ENCODE measurements at places on chromosomes 3 and 15. TPM values are rescaled to one million over a fixed set of nuclear protein-coding genes. Genes with fewer than 3 reads are reported as not detected.
A peak's percentile ranks its signal among the peaks of the same experiment; 100 is the strongest.

- DNase-seq, result no peak
Measured at GRCh38 chr15:36210426-36210825, 369.0 kb upstream of the CDIN1 start.

- DNase-seq, result no peak
Measured at GRCh38 chr15:88920186-88920891, 7.2 kb upstream of the MFGE8 start.

DNA sequence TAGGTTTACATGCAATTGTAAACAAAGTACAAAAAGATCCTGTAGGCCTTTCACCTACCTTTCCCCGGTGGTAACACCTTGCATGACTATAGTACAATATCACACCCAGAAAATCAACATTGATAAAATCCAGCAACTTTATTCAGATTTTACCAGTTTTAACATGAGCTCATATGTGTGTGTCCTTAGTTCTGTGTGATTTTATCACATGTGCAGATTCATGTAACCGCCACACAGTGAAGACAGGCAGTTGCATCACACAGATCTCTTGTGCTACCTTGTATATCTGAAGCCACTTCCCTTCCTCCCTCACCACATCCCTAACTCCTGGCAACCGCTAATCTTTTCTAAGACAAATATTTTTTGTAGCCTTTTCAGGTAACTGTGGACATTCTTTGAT lies 183.5 kb upstream of the C2CD4B start:
- DNase-seq, result no peak

- DNase-seq, result no peak
Measured at GRCh38 chr3:58429657-58430056, 4.0 kb downstream of the PDHB start.

DNA sequence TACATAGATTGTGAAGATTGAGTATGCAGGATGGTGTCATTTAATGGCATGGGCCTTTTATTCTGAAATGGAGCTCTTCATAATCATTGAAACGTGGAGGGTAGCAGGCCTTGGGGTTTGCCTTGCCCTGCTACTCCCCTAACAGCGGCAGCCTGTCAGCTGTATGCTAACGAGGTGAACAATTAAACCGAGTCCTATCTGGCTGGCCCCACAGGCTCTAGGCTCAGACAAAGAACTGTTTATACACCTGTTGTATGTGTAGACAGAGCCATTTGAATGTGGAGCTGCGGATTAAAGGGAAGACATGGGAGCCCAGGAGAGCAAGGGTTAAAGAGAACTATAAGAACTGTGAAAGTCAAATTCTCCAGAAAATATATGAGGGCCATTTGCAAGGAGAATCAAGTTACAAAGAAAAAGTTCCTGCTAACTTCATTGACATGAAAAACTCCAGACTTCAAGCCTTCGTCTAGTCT lies 116.7 kb upstream of the CGNL1 start:
- no peak for DNase-seq

GRCh38 chr3:175433026-175433674 lies 574.0 kb downstream of the NAALADL2 start:
- no peak for DNase-seq

DNA sequence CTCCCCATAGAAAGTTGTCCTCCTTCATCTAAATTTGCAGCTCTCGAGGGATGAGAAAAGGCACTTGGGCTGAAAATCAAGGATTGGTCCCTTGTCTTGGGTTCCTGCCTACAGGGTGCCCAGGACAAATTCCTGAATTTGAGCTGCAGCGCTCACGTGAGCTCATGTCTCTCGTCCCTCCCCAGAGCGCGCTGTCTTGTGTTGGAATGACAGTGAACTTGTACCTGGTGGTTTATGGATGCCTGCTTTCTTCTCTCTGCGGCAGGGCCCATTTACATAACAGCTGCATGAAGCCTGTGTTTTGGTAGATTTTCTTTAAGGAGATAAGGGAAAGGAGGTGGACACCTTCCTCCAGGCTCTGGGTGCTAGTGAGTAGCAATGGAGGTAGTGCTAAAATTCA lies 4.3 kb downstream of the RYR3 start:
- no peak for DNase-seq

GRCh38 chr3:194139071-194139813 lies 3.3 kb downstream of the HES1 start:
- DNase-seq, result peak; percentile 86

GRCh38 chr3:23653647-23654525 lies 151.9 kb upstream of the UBE2E1 start:
- no peak for DNase-seq

- DNase-seq, result no peak
Measured at GRCh38 chr3:33211444-33211843, 7.2 kb downstream of the SUSD5 start.

DNA sequence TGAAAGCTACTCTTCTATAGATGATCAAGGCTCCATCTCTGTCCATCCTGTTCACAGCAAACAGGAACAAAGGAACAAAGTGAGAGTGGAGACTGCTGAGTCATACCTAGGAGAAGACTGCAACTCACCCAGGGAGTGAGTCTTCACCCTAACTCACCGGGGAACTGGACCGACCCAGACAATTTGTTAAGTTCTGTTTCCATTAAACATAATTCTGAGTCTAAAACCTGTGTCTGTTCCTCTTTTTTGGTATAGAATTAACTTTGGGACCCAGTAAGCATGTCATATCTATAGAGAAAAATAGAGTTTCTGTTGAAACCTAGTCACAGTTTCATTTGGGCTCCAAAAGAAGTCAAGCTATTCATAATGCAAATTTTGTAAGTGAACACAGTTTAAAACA lies 21.6 kb downstream of the CCDC80 start:
- DNase-seq, result no peak

GRCh38 chr15:74408385-74408784 lies 25.4 kb downstream of the SEMA7A start:
- DNase-seq, result no peak

DNA sequence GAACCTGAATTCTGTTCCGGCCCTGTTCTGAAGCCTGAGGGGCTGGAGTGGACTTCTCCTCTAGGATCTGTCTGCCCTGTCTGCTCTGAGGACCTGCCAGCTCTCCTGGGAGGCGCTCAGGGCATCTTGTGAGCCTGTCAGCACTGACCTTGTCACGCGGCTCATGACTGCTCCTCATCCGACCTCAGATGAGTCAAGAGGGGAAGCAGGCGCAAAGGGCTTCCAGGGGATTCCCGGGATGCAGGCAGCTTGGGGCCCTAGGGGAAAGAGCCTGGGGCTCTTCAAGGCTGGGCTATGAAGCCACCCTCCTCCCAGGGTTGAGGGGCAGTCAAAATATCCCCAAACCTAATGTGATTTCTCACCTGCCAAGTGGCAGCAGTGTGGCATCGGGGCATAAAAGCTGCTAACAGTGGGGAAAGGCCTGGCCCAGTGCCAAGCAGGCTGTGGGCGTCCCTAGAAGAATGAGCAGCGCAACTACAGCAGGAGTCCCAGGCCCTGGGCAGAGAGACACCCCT lies 27.6 kb upstream of the ANKDD1A start:
- DNase-seq, result peak; percentile 61

GRCh38 chr3:12193485-12194165 lies 34.9 kb upstream of the TIMP4 start:
- peak; percentile 45 for DNase-seq

DNA sequence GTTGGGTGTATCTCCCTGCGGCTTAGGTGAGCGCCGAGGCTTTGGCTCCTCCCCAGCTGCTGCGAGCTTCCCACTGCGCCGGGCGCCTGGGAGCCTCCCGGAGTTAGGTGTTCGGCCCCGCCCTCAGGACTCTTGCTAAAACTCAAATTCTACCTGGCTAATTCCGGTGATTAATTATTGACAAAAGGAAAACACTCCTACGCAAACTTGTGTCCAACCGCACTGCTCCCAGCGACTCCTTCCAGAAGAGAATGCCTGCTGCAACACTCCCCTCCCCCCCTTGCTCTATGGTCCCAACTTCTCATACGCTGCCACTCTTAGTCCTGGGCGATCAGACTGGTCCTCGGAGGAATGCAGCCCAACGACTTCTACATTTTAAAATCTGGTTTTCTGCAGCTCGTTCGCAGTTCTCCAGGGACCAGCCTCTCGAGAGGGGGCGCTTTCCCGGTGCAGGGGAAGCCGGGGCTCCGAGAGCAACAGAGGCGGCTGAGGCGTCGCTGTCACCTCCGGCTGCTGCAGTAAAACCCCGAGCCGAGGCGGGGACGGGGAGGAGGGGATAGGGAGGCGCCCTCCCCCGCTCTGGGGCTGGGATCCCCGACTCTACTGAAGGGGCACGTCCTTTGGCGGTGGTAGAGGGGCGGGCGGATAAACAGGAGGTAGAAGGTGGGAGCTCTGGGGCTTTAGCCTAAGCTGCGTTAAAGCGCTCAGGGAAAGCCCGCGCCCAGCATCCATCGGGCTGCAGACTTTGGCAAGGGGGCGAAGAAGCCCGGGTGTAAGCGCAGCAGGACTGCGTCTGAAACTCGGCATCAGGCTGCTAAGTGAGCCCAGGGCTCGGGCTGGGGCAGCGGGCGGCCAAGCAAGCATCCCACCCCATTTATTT lies at the start of gene SPTSSB:
Gene SPTSSB (minus strand): TSS at position 77 of the 880 bp plus-strand sequence. CDS start 25,194 bp downstream, outside the sequence.
- DNase-seq, result no peak

DNA sequence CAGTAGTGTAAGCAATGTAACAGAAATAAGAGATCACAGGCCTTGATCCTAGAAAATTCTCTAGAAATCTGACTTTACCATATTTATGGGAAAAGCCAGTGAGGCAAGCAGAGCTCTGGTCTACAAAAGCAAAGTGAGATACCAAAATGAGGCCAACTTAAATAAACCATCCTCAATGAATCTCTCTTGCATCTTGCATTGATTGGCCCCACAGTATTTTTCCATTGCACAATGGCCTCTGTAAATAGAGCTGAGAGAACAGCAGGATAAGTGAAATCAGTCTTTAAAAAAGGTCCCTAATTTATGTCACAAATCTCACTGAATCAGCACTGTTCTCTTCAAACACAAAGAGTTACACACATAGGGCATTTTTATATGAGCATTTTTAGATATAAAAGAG lies 8.9 kb downstream of the CFAP20DC start:
- DNase-seq, result no peak

GRCh38 chr3:19147905-19148767 lies at the start of gene KCNH8:
KCNH8 (plus strand) TSS chr3:19148510; CDS start chr3:19148720, 210 bp downstream.
- peak; percentile 14 for DNase-seq

DNA sequence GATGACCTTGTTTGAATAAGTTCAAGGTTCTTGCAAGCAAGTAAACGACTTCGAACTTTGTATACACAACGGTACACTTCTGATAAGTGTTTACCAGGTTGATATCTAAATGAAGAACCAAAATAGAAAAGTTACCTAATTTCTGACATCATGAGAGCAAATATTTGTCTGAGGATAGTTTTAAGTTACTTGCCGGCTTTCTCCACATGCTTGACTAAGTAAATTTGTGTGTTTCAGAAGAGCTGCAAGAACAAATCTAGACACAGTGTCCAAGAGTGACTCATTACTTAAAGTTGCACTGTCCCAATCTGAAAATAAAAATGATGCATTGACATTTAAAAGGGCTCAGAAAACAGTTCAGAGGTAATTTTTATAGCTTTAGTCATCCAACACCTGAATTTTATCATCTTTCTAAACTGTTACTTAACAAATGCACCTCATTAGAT lies 115.1 kb downstream of the HERC1 start:
- no peak for DNase-seq

- DNase-seq, result peak; percentile 78
Measured at GRCh38 chr15:73700041-73700842, 16.1 kb downstream of the CD276 start.

DNA sequence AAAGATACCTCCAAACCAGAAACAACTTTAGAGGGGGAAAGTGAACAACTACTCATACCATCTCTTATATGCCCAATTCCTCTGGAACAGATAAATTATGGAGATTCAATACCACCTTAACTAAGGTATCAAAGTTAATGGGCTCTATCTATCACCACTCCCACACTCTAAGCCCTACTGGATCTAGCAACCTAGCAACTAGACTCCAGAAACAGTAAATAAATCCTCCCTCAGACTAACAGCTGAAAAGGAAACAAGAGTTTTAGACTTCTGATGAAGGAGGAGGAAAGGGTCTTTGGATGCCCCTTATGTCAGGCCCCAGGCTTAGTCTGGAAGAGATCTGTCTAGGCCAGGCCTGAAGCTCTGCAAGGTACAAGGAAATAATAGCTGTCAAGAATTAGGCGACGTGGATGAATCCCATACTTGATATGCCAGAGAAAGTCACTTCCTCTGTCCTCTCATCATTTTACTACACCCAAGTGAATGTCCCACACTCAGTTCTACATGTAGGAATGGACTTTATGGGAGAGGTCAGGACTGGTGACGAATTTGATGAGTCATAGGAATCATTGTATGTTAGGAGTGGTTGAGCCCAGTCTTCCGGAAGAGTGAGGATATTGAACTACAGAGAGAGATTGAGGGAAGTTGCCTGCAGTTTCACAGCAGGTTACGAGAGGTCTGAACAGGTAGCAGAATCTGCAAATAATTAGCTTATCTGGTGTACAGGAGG lies 113.8 kb downstream of the AKAP13 start:
- no peak for DNase-seq

GRCh38 chr3:156291272-156292123 lies 171.1 kb downstream of the KCNAB1 start:
- DNase-seq, result no peak

DNA sequence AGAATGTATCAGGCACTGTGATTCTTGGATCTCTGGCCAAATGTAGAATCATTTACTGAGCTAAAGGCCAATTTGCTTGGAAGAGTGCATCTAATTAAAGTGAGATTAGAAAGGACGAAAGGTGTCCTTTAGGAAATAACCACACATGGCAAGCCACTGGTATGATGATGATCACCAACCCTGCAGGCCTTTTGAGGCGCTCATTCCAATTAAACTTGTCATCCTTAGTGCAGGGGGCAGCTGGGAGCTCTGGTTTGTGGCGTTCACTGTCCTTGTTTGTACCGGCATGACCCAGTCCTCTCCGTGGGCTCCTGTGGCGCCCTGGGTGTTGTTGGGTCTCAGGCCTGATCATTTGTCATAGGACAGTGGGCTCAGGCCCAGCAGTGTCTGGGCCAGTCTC lies 11.0 kb downstream of the LIMD1 start:
- DNase-seq, result no peak

- DNase-seq, result no peak
Measured at GRCh38 chr3:21839592-21839991, 88.6 kb upstream of the ZNF385D start.

DNA sequence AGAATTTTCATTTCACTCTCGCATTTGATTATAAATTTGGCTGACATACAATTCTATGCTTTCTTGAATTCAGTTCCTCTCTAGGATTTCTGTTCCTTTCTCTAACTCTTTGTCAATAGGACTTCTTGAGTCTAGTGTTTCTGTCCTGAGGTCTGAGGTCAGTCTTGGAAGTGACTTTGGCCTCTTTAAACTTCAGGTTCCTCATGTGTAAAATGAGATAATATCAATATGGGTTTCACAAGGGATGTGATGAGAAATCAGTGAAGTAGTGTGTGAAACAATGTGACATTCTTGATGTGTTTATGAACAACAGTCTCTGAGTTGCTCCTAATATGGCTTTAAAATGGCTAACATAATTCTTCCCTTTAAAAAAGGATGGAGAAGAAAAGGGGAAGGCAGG lies 92.2 kb downstream of the SV2B start:
- no peak for DNase-seq

ZNF860 gene
- total RNA-seq, result 1.9 TPM

B3GNT5 gene
- total RNA-seq, result 9.0 TPM

ZNF502 gene
- 9.8 TPM for total RNA-seq

PLA2G4E gene
- not detected for total RNA-seq

MCF2L2 gene
- 4.1 TPM for total RNA-seq

DTX3L gene
- total RNA-seq, result 12.9 TPM

GOLGA8R gene
- total RNA-seq, result 0.29 TPM

AAGAB gene
- total RNA-seq, result 25.5 TPM

GOLGA6B gene
- total RNA-seq, result not detected

FAM3D gene
- not detected for total RNA-seq

ACKR2 gene
- total RNA-seq, result 1.5 TPM

XCR1 gene
- not detected for total RNA-seq

GHRL gene
- total RNA-seq, result 7.9 TPM

Data from uterus (tissue), 4 donors.